ENCODE measurements at places on chromosomes 6 and 20. TPM values are rescaled to one million over a fixed set of nuclear protein-coding genes. Genes with fewer than 3 reads are reported as not detected.
A peak's percentile ranks its signal among the peaks of the same experiment; 100 is the strongest.

GRCh38 chr6:138161088-138161337 lies 726 bp upstream of the ARFGEF3 start:
- H3K27ac ChIP-seq: no peak overlapping the region
- DNase-seq: no peak
- H3K4me3 ChIP-seq: peak overlapping the region; percentile 90
- peaks cover 32% of the 10 kb centered on the region for H3K27me3 ChIP-seq

GRCh38 chr6:115765966-115766365 lies 294.7 kb downstream of the FRK start:
- no peaks in the 10 kb centered on the region for H3K4me1 ChIP-seq
- no peak overlapping the region for H3K27ac ChIP-seq
- H3K4me3 ChIP-seq: no peak overlapping the region
- DNase-seq: no peak
- no peaks in the 10 kb centered on the region for H3K36me3 ChIP-seq
- H3K27me3 ChIP-seq: no peaks in the 10 kb centered on the region

- no peaks in the 10 kb centered on the region for H3K36me3 ChIP-seq
- no peak for DNase-seq
- H3K27ac ChIP-seq: no peak overlapping the region
- H3K4me1 ChIP-seq: no peaks in the 10 kb centered on the region
Measured at GRCh38 chr20:48092596-48093280, 307.5 kb upstream of the SULF2 start.

DNA sequence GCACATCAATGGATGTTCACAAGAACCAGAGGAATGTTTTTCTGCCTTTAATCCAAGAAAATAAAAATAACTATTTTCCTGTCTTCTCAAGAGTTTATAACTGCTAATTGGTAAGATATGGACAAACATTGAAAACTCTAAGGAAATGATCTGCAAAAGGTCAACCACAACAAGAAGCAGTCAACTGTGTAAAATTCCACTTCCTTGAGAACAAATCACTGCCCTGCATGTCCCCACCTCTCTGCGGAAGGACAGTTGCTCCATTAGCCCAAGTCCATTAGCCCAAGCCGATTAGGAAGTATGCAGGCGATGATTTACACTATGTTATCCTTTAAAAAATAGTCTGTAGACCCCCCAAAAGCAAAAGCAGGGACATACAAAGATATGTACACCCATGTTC lies 27.6 kb downstream of the SLC22A23 start:
- H3K36me3 ChIP-seq: no peaks in the 10 kb centered on the region
- DNase-seq: no peak
- no peaks in the 10 kb centered on the region for H3K27me3 ChIP-seq
- peaks cover 56% of the 10 kb centered on the region for H3K4me1 ChIP-seq
- no peak overlapping the region for H3K27ac ChIP-seq
- H3K4me3 ChIP-seq: no peak overlapping the region

DNA sequence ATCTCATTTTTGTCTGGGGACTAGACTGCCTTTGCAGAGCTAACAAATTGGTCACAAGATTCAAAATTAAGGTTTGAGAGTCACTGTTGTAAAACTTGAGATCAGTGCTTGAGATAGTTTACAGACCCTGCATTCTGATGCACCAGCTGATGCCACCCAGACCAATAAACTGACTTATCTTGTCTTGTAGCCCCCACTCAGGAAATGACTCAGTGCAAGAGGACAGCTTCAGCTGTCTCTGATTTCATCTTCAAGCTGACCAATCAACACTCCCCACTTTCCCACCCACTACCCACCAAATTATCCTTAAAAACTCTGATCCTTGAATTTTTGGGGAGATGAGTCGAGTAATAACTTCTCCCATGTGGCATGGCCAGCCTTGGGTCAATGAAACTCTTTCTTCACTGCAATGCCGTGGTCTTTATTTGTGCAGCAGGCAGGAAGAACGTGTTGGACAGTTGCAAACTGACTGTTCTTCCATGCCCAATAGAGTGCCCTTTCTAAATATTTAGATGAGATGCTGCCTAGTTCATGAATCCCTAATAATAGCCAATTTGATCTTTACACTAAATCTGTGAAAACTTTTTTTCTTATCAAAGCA lies 48.3 kb upstream of the PROKR2 start:
- H3K27me3 ChIP-seq: no peaks in the 10 kb centered on the region
- H3K27ac ChIP-seq: no peak overlapping the region
- 0 out of 2 replicates have a peak, but pooled peaks cover 5% of the 10 kb centered on the region for H3K4me1 ChIP-seq
- H3K4me3 ChIP-seq: no peak overlapping the region
- no peaks in the 10 kb centered on the region for H3K36me3 ChIP-seq

DNA sequence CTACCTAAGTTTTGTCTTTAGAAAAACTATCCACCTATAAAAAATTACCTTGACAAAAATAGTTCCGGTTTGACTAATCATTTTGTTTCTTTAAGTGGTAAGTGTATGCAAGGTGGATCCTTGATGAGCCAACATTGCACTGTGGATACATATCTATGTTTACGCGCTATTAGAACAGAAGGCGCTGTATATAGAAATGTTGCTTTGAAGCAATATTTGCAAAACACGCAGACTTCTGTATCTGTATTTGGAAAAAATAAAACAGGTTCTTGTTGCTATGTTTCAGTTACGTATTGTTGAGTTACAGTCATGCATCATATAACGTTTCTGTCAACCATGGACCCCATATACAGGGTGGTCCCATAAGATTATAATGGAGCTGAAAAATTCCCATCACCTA lies 4.2 kb downstream of the SCAND1 start:
- no peaks in the 10 kb centered on the region for H3K36me3 ChIP-seq
- no peak overlapping the region for H3K4me3 ChIP-seq

DNA sequence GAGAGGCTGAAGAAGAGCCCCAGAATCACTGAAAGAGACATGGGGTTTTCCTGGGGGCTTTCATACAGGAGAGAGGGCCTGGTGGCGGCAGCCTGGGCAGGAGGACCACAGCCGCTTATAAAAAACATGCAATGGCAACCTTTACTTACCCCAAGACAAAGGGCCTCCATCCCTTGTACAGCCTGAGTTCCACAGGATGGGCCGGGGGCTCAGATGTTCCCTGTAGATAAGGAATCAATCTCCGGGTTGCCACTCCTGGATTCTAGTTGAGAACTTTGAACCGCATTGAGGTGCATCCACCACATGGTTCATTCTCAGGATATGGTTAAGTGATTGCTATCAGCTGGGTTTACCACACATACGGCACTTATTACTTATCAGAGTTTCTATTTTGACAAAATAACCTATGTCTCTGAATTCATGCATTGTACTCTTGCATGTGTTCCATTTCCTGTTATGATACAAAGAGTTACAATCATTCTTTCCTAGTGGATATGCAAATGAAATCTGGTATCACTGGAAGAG lies 677.6 kb downstream of the KIF16B start:
- no peaks in the 10 kb centered on the region for H3K36me3 ChIP-seq
- no peak overlapping the region for H3K27ac ChIP-seq
- no peaks in the 10 kb centered on the region for H3K27me3 ChIP-seq
- H3K4me1 ChIP-seq: no peaks in the 10 kb centered on the region

The HINT3 gene
- 8.0 TPM for total RNA-seq

The AURKA gene
- 96.9 TPM for total RNA-seq

The PLA2G7 gene
- total RNA-seq: 2.8 TPM

Measured in GM23338 (cell line).